ENCODE measurements at places on chromosomes 7 and 10.
A peak's percentile ranks its signal among the peaks of the same experiment; 100 is the strongest.

- DNase-seq: no peak
Measured at GRCh38 chr7:47596502-47597202, 14.7 kb upstream of the TNS3 start.

- no peak for DNase-seq
Measured at GRCh38 chr10:121323443-121323842, 274.8 kb downstream of the FGFR2 start.

GRCh38 chr7:32539919-32540531 is 44.7 kb downstream of the AVL9 start:
- no peak for DNase-seq

- no peak for DNase-seq
Measured at GRCh38 chr10:69636626-69637605, 6.9 kb downstream of the FAM241B start.

DNA sequence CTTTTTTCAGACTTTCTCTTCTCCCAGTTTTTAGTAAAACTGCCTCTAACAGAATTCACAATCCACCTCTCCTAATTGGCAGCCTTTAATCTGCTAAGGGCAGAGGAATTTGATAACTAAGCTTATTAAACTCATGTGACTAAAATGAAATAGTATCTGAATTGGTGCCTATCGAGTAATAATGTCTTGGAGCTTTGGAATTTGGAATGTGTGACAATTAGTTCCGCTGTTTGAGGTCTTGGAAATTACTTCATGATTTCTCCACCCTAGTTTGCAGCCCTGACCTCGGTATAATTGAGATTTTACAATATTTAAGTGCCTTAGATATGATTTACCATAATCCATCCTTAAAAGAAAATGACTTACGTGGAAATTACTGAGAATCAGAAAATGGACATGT is 190.4 kb upstream of the NEBL start:
- DNase-seq: no peak

DNA sequence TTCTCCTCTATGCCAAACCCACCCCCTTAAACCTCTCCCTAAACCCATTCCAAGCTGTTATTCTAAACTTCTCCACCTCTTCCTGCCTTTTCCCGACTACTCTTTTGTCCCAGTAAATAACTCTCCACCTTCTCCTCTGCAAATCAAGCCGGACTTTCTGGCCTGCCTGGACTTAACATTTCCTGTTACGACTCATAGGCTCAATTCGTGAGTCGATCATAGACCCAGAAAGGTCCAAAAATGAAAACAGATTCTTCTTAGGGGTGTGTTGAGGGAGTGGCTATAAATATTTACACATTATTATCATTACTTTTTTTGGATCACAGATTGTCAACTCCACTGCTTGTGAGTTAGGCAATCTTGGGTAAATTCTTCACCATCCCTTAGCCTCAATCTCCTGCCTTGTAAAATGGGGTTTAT is 59.0 kb upstream of the HABP2 start:
- no peak for DNase-seq

DNA sequence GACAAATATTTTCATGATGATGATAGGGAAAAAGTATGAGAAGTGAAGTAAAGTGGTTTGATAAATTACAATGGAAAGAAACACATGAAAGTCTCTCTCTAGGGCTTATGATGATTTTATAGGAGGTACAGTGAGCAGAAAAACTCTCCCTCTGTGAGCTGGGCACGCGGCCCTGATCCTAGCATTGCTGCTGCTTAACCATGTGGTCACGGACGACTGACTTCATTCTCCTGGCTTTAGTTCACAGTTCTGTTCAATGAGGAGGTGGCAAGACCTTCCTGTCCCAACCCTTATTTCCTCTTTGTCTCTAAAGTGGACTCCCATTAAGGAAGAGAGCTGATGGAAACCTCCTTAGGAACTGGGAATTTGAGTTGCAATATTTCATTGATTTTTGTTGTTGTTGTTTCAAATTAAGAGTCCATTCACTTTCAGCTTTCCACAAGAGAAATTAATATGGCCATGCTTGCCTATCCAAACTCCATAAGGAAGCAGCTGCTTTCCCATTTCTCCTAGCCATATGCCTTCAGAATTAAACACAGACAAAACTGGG is 8.2 kb upstream of the PON3 start:
- no peak for DNase-seq

DNA sequence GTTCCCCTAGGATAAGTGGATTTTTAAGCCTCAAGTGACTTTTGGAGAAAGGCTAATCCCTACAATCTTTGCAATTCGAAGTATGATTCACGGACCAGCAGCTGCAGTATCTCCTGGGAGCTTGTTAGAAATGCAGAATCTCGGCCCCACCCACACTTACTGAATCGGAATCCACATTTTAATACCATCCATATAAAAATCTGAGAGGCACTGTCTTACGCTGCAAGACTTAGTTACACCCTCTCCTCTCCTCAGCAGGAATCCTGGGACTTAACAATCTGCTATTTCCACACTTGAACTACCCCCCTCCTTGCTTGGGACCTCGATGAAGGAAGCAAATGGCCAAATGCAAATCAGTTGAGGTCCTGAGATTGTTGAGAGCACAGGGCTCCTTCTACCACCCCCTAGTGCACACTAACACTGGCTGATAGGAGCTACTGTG is 21.0 kb downstream of the ITPRIP start:
- DNase-seq: no peak

- peak; percentile 93 for DNase-seq
Measured at GRCh38 chr10:27252267-27253000, 11.8 kb upstream of the ACBD5 start.

DNA sequence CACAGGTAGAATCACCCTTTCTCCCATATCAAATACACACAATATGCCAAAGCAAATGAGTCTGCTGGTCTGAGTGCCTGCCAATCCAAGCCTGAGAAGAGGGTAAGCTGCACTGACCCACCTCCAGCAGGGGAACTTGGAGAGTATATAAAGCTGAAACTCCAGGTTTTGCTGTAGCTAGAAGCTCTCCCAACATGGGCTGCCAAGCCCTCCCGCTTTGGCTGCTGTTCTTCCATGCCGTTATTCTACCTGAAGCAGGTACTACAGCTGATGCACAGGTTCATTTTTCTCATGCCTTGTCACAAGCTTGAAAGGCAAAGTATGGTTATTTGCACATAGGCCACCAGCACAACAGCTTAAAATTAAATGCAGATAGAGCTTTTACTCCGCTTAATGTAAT is 21.5 kb upstream of the C10orf120 start:
- no peak for DNase-seq

DNA sequence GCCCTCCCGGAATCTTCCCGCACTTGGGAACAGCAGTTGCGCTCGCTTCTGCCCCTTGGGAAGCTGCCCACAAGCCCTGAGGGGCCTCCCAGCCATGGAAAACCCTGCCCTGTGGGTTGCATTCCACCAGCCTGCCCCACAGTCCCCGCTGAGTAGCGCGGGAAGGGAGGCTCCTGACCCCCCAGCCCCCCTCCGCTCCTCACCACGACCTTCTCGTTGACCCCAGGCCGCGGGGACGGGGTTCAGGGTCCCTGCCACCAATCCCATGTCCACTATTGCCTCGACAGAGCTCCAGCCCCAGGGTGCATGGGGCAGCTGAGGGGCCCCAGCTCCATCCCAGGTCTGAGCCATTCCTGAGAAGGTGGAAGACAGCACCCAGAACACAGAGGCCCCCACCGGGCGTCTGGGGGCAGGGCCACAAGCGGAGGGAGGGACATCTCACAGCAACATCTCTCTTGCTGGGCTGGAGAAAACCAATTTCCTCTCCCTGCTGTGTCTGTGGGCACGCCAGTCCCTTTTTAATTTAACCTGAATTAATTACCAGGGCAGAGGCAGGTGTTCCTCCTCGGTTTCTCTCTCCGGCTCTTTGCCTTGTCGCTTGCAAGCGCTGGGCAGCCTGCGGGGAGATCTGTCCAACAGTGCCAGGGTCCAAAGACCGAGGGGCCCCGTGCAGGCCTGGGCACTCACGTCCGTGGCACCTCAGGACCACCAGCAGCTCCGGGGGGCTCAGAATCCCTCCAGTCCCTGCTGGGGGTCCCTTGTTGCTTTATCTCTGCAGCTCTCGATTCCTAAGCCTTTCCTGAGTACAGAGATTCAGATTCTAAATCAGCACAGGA is 57.9 kb downstream of the FOXL3 start:
- no peak for DNase-seq

GRCh38 chr10:101767600-101767945 is 8.3 kb downstream of the FGF8 start:
- no peak for DNase-seq

GRCh38 chr10:22010973-22011408 is 7.5 kb upstream of the DNAJC1 start:
- no peak for DNase-seq

DNA sequence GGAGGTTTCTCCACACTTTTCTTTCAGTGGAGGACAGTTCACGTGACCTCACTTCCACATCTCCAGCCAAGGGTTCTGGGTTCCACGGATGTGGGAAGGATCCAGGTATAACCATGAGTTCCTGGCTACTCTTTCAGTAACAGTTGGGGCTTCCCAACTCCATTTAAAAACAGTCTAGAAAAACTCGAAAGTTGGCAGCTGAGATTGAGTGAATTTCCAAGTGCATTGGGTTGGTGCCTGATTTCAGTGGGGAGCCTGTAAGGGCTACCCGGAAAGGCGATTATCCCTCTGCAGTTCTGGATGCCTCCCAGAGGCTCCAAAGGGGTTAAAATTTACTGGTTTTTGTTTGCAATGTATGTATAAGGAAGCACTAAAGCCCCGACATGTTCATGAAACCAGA is 24.3 kb downstream of the LHFPL3 start:
- no peak for DNase-seq

DNA sequence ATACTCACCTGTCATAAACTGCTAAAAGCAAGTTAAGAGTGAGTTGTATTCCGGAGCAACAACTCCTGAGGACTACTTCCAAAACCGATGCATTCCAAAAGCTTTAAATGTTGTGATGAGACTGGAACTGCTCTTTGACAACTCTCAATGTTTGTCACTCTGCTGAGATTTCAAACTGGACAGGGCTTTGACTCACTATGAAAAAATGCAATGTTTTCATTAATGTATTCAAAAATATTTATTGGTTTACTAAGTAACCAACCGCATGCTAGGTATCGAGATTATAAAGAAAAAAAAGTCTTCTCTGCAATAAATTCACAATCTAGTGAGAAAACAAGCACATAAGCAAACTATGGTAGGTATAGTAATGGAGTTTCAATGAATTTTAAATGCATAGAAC is 107.9 kb upstream of the GNAI1 start:
- no peak for DNase-seq

GRCh38 chr7:1054438-1054837 is 10.1 kb downstream of the GPR146 start:
- no peak for DNase-seq

GRCh38 chr7:51290702-51291540 is 25.7 kb downstream of the COBL start:
- DNase-seq: no peak

- DNase-seq: no peak
Measured at GRCh38 chr10:98374217-98374985, 40.6 kb downstream of the PYROXD2 start.

- no peak for DNase-seq
Measured at GRCh38 chr7:26334166-26334859, 42.7 kb downstream of the SNX10 start.

- peak; percentile 39 for DNase-seq
Measured at GRCh38 chr10:75187961-75188426, 22.6 kb upstream of the VDAC2 start.

- no peak for DNase-seq
Measured at GRCh38 chr10:56258991-56259390, 102.1 kb downstream of the ZWINT start.

DNA sequence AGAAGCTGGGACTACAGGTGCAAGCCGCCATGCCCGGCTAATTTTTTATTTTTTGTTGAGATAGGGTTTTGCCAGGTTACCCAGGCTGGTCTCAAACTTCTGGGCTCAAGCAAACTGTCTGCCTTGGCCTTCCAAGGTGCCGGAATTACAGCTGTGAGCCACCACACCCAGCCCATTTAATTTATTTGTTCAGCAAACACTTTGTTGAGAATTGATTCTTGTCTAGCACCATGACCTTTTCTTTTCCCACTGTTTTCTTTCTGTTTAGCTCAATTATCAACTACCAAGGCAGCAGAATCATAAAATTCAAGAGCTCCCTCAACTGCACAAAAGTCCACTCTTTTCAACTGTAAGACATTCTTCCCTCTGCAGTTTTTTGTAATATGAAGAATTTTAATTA is 47.8 kb upstream of the PARD3 start:
- no peak for DNase-seq

DNA sequence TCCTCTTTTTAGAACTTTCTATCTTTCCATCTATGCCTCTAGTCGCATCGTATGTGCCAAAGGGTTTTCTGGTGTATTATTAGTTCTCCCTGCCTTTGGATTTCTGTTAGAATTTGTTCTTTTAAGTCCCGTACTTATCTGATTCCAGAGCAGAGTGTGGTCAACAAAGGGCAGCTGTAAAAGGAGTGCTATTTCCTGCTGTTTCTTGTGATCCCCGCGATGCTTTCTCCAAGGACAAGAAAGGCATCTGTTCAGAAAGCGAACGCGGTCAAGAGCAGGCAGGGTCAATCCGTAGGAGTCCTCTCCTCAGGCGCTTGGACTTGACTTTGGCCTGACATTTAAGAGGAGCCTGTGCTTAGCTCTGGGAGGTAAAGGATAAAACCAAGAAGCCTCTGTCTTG is 1152.1 kb upstream of the AUTS2 start:
- no peak for DNase-seq

DNA sequence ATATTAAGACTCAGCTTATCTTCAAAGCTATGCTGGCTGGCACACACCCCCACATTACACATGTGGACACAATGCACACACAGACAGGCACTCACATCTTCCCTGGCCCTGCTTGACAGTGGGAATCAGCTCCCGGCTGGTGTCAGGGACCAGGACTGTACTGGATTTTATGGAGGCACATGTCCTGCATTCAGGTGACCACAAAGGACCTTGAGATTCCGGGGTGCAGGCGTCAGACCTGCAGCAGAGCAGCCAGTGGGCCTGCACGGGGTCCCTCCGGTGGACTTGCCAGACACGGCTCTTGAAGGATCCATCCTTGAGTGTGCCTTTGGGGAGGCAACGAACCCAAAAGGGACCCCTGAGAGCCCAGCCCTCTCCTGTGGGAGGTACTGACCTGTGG is 1.9 kb downstream of the CNPY1 start:
- DNase-seq: no peak

GRCh38 chr7:129774359-129774758 is 162.8 kb downstream of the NRF1 start:
- no peak for DNase-seq

DNA sequence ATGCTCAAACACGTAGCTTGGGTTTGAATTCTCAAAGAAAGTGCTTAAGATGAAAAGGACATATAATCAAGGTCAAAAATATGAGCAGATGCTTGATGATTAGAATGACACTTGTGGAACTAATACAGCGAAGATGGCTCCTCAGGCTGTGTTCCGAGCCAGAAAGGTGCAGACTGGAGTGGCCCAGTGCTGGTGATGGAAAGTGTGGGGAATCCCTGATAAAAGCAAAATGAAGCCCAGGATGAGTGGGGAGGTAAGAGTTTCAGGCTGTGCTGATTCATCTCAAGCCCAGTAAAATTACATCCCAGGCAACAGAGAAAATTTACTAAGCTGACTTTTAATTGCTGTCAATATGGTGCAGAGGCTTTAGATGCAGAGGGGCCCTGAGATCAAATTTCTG is 77.8 kb upstream of the IKZF1 start:
- no peak for DNase-seq

All from HuH-7 (cell line).